ENCODE measurements at places on chromosomes 13 and 19.

DNA sequence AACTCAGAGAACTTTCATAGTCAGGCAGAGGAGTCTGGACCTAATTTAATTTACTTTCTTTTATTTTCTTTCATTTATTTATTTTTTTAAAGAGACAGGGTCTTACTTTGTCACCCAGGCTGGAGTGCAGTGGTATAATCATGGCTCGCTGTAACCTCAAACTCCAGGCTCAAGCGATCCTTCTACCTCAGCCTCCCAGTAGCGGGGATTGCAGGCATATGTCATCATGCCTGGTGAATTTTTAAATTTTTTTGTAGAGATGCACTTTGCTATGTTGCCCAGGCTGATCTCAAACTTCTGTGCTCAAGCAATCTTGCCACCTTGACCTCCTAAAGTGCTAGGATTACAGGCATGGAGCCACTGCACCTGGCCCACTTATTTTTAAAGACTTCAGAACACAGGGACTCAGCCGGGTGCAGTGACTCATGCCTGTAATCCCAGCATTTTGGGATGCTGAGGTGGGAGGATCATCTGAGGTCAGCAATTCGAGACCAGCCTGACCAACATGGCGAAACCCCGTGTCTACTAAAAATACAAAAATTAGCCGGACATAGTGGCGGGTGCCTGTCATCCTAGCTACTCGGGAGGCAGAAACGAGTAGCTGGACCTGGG lies 50.6 kb downstream of the KLF5 start:
- no peak for DNase-seq
- H3K4me3 ChIP-seq = no peak overlapping the region
- H3K27ac ChIP-seq = no peak overlapping the region
- no peaks in the 10 kb centered on the region for H3K36me3 ChIP-seq
- H3K4me1 ChIP-seq = no peaks in the 10 kb centered on the region

DNA sequence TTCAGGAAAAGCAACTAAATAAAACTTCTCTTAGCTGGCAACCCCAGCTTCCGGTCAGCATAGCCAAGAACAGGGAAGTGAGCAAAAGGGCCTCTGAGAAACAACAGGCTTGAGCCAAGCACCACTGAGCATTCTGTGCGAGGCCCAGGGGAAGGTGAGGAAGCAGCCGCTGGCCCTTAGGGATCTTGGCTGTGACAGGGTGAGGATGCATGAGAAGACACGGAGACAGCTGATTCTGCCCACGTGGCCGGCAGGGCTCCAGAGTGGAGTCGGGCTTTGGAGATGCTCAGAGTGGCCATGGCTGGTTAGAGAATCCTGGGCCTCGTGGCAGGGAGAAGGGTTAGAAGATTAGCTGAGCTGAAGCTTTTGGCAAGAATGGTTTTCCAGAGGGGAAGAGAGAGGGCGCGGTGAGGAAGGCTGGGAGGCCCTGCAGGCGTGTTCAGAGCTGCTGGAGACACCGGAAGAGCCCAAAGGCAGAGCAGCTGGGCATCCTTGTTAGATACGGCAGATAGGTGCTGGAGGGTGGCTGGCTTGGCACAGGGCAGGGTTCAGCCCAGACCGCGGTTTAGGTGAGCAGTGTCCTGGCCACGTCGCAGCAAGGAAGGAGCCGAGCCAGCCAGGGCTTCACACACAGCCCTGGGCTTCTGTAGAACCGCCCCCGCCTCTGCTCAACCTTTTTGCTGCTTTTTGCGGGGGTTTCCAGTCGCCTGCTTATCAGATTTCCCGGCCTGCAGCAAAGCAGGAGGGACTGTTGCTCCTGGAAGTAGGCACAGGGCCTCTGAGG lies 17.3 kb downstream of the UPF1 start:
- peaks cover 24% of the 10 kb centered on the region for H3K36me3 ChIP-seq
- peaks cover 16% of the 10 kb centered on the region for H3K4me1 ChIP-seq
- no peak overlapping the region for H3K4me3 ChIP-seq
- no peaks in the 10 kb centered on the region for H3K27me3 ChIP-seq

- no peak overlapping the region for H3K27ac ChIP-seq
- no peaks in the 10 kb centered on the region for H3K36me3 ChIP-seq
- H3K4me3 ChIP-seq = no peak overlapping the region
- no peaks in the 10 kb centered on the region for H3K4me1 ChIP-seq
- H3K27me3 ChIP-seq = no peaks in the 10 kb centered on the region
These were observed 327.3 kb downstream of the ATP8A2 start for GRCh38 chr13:25699056-25699455.

DNA sequence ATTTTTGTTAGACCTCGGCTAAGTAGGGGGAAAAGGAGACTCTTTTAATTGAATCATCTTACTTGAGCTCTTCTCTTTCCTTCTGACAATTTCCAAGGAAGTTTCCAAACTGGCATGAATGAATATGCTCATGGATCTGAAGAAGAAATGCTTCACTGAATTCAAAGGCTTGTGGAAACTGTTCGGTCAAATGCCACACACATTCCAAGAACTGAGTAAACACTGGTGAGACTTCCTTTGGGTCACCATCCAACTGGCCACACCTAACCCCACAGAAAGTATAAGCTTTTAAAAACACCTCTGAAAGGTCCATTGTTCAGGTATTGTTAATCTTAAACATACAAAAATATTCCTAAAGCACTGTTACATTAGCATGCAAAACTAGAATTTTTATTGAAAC lies 33.6 kb downstream of the MTMR6 start:
- no peaks in the 10 kb centered on the region for H3K4me1 ChIP-seq
- no peaks in the 10 kb centered on the region for H3K27me3 ChIP-seq
- peaks cover 20% of the 10 kb centered on the region for H3K36me3 ChIP-seq
- no peak for DNase-seq
- no peak overlapping the region for H3K27ac ChIP-seq
- no peak overlapping the region for H3K4me3 ChIP-seq

DNA sequence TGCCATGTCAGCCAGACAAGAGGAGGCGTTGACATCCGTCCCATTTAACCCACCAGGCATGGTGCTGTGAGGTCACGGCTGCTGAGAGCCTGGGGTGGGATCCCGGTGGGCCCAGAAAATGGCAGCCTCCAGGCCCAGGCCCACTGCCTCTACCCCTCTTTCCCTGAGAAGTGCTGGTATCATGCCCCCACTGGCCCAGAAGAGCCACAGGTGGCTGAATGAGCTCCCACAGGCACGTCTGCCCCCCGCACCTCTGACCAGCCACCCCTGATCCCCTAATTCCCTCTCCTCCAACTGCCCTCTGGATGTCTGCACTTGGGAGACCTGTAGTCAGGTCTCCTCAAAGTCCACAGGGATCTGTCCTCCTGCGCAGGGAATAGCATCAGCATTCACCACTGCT lies 37.3 kb upstream of the KCTD15 start:
- no peaks in the 10 kb centered on the region for H3K27me3 ChIP-seq
- H3K36me3 ChIP-seq = no peaks in the 10 kb centered on the region
- DNase-seq = no peak
- H3K4me3 ChIP-seq = no peak overlapping the region
- H3K27ac ChIP-seq = no peak overlapping the region

DNA sequence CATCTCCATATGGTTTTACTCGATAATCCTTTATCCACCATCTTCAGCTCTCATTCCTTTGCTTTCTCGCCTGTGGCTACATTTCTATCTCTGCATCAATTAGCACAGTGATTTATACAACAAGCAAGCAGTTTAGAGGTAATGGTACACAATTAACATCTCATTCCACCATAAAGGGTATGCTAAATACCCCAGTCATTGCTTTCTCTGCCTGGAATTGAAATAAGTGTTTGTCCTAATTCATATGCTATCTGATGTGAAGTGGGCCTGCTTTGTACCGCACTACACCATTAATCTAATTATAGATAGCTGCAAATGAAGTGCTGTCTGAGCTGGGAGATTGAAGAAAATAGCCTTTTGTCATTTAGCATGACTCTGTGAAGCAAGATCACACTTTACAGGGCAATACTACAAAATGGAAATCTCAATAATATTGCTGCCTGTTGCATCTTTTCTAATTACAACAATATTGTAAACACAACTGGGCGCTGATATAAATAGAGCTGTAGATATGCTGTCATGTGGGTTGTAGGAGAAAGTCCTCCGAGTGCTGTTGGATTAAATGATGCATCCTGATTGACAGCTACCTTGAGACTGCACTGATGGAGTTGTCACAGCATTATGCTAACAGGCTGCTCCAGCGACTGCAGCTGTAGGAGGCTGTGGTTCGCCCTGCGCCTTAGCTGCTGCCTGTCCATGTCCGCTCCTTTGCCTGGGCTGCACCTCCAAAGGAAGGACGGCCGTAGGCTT lies 78.2 kb downstream of the GGACT start:
- no peaks in the 10 kb centered on the region for H3K27me3 ChIP-seq
- no peak overlapping the region for H3K27ac ChIP-seq
- H3K4me3 ChIP-seq = no peak overlapping the region
- DNase-seq = no peak
- no peaks in the 10 kb centered on the region for H3K36me3 ChIP-seq

- H3K4me1 ChIP-seq = no peaks in the 10 kb centered on the region
- no peak overlapping the region for H3K27ac ChIP-seq
- no peaks in the 10 kb centered on the region for H3K27me3 ChIP-seq
- H3K4me3 ChIP-seq = no peak overlapping the region
- DNase-seq = no peak
These were observed 4.2 kb downstream of the PDCD2L start for GRCh38 chr19:34408411-34408810.

- H3K4me1 ChIP-seq = no peaks in the 10 kb centered on the region
- no peaks in the 10 kb centered on the region for H3K27me3 ChIP-seq
- H3K36me3 ChIP-seq = peaks cover 16% of the 10 kb centered on the region
These were observed 45.6 kb downstream of the ZNF283 start for GRCh38 chr19:43872547-43873336.

- H3K4me3 ChIP-seq = no peak overlapping the region
- H3K27me3 ChIP-seq = no peaks in the 10 kb centered on the region
- H3K36me3 ChIP-seq = no peaks in the 10 kb centered on the region
- DNase-seq = no peak
These were observed 69.1 kb upstream of the SLC7A1 start for GRCh38 chr13:29664591-29664990.

GRCh38 chr19:7552781-7553180 lies 17.3 kb downstream of the PNPLA6 start:
- no peak for DNase-seq
- no peaks in the 10 kb centered on the region for H3K27me3 ChIP-seq

GRCh38 chr13:112956571-112957294 lies 12.3 kb upstream of the MCF2L start:
- H3K4me1 ChIP-seq = peaks cover 26% of the 10 kb centered on the region
- H3K27ac ChIP-seq = no peak overlapping the region
- no peak for DNase-seq
- no peaks in the 10 kb centered on the region for H3K27me3 ChIP-seq
- H3K4me3 ChIP-seq = no peak overlapping the region

DNA sequence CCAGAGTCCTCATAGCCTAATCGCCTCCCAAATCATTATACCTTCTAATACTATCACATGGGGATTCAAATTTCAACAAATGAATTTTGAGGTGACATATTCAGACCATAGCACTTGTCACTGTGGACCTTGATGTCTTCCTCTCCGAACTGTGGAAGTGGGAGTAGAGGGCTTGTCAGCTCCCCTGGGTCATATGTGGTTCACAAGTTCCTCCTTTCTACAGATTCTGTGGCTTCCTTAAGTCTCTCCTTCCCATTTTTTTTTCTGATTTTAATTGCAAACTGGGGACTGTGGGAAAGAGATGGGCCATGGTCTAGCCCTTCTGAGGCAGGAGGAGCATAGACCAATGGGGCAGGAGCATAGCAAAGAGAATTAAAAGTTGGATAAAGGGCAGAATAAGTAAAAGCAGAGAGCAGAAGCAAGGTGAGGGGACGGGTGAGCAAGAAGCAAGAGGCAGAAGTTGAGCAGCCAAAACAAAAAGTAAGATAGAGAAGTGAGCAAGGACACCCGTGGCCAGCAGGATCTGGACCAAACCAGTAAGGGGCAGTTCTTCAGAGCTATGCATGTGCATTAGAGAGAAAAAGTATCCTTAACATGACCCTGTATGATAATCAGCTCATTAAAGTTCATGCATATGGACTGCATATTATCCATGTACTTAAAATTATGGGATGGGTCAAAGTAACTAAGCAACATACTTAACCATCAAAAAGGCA lies 2.6 kb upstream of the SIGLEC7 start:
- peaks cover 6% of the 10 kb centered on the region for H3K27me3 ChIP-seq
- no peak for DNase-seq
- no peaks in the 10 kb centered on the region for H3K36me3 ChIP-seq
- H3K4me1 ChIP-seq = no peaks in the 10 kb centered on the region

DNA sequence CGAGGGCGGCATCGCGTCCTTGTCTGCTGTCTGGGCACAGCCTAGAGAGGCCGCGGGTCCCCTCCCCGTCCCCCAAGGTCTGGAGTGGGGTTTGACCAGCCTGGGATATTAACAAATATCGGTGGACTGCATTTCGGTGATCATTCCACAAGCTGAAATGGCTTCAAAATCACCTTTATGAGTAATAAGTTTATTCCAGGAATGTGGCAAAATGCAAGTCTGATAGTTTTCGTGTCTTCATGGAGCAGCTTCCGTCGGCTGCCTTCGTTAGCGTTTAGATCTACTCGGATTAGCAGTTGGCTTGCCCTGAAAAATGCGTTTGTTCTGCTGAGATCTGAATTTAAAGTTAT lies 1.1 kb upstream of the GJA3 start:
- H3K4me3 ChIP-seq = no peak overlapping the region
- no peak for DNase-seq
- H3K27ac ChIP-seq = no peak overlapping the region

DNA sequence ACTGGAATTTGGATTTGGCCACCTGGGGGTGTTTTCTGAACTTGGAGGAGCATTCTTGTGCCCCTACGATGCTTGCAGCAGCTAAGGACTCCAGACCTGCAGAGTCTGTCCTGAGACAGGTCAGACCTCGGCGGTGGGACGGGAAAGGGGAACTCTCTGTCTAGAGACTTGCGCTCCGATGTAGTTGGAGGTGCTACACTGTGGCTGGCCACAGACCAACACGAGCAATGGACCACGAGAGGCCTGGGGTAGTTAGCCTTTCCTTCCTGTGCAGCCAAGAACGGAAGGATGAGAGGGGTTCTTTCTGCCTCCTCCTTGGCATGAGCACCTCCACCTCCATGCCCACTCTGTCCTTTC lies 5.9 kb upstream of the GRAMD1A start:
- no peaks in the 10 kb centered on the region for H3K36me3 ChIP-seq
- no peak overlapping the region for H3K4me3 ChIP-seq
- no peak for DNase-seq

DNA sequence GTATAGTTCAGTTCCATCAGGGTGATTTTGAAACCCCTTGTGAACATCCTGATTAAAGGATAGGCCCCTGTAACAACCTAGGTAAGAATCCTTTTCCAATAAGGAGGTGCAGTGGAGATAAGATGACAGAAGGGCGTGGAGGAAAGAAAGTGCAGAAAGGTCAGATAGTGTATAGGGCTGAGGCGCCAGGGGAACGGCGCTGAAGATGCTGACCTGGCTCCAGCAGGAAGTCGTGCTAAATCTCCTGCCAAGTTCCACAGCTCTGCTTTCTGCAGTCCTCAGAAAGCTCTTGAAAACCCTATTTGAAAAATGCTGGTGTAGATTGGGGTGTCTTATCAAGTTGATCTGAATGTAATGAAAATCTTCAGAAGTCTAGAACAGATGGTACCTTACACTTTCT lies 221.7 kb downstream of the COG6 start:
- no peaks in the 10 kb centered on the region for H3K36me3 ChIP-seq
- peaks cover 7% of the 10 kb centered on the region for H3K4me1 ChIP-seq
- peak; percentile 50 for DNase-seq
- no peak overlapping the region for H3K4me3 ChIP-seq

Data from lung (tissue), 17 donors.